ENCODE measurements at places on chromosomes 16 and 17.

- no peak for DNase-seq
Observed at GRCh38 chr17:78063489-78063888, 65.1 kb downstream of the TMC6 start.

GRCh38 chr16:70390774-70391173 lies 44.1 kb downstream of the DDX19A start:
- no peak for DNase-seq

GRCh38 chr16:70805380-70805779 lies 4.4 kb upstream of the VAC14 start:
- DNase-seq: no peak

- DNase-seq: no peak
Observed at GRCh38 chr16:19252904-19253303, 32.6 kb upstream of the CLEC19A start.

DNA sequence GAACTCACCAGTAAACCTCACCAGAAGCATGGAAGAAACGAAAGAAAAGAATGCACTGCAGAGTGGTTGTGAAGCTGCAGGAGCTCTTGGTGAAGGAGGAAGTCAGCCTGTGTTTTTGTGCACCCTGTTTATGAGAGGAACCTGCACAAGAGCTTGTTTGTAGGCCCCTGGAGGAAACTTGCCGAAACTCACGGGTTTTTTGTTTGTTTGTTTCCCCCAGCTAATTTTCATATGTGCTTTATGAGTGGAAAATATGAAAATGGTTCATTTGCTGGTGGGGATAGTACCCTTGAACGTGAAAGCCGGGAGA lies 222.7 kb downstream of the C16orf95 start:
- DNase-seq: no peak

GRCh38 chr16:51055434-51055833 lies 95.6 kb downstream of the SALL1 start:
- DNase-seq: no peak

GRCh38 chr17:50721194-50722010 lies 2.0 kb downstream of the LUC7L3 start:
- DNase-seq: no peak

GRCh38 chr16:85301231-85301630 lies 189.0 kb upstream of the CIBAR2 start:
- no peak for DNase-seq

- no peak for DNase-seq
Observed at GRCh38 chr17:2964370-2964769, 99.0 kb downstream of the OR1D5 start.

DNA sequence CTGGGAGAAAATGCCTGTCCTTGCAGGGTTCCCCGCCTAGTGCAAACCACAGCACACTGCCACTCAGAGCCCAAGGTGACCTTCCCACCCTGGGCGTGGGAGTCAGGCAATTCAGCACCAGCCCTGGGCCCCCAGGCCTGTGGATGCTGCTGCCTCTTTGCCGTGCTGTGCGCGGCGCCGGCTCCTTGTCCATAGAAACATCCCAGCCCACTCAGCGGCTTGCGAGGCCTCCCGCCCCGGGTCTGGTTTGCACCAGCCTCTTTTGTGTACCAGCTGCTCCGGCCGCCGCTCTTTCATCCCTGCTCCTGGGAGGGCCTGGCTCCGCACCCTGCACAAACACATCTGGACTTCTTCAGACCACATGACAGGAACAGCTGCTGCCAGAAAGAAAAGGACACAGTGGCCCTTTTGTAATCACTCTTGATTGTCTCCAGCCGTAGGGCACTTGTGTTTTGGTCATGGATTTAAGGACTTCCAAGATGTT lies 75.4 kb upstream of the SDK2 start:
- no peak for DNase-seq

DNA sequence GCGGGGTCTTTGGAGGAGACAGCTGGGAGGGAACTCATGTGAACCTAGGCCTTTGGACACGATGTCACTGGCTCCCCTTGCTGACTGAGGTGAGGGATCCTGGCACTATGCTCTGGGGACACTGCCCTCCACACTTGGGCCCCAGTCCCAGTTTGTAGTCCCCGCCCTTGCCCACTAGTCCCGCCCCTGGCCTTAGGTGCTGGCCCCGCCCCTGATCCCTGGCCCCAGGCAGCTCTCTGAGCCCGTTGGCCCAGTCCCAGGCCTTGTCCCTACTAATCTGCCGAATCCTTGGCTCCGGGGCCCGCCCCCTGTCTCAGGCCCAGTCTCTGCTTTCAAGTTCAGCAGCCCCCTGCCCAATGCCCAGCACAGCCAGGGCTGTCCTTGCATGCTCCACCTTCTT lies 61.0 kb downstream of the SMPD3 start:
- no peak for DNase-seq

Measured in activated CD4-positive, alpha-beta T cell treated with anti-CD3 and anti-CD28 coated beads, Interleukin-2, amount 50 U/mL, for 48 hours (primary cell).